Activated CD4-positive, alpha-beta T cell treated with anti-CD3 and anti-CD28 coated beads, Interleukin-2, amount 10 ng/mL, durations not matched to agents 24 days and 14 days (primary cell): ENCODE measurements at places on chromosomes 12 and 14. TPM values are rescaled to one million over a fixed set of nuclear protein-coding genes. Genes with fewer than 3 reads are reported as not detected.

The CCDC196 gene
- not detected in 2 replicates for total RNA-seq

The KLRK1 gene
- total RNA-seq: not detected in 2 replicates

The OVCH1 gene
- not detected in 2 replicates for total RNA-seq

The AACS gene
- 24.7 and 26.7 TPM in 2 replicates for total RNA-seq

The IGF1 gene
- 1.1 and 1.8 TPM in 2 replicates for total RNA-seq

The WIF1 gene
- total RNA-seq: not detected in 2 replicates

The DTX1 gene
- 0.09 and 0.21 TPM in 2 replicates for total RNA-seq

The COX8C gene
- not detected in 2 replicates for total RNA-seq

The TAS2R46 gene
- total RNA-seq: 1.3 and 2.2 TPM in 2 replicates

The SDR9C7 gene
- not detected in 2 replicates for total RNA-seq

The PROX2 gene
- not detected in 2 replicates for total RNA-seq

The TSHR gene
- not detected in 2 replicates for total RNA-seq

The TSPAN19 gene
- not detected in 2 replicates for total RNA-seq

The SMCO2 gene
- 1.1 and 1.4 TPM in 2 replicates for total RNA-seq

The TNS2 gene
- total RNA-seq: 1.8 and 2.3 TPM in 2 replicates

The MEG3 gene
- not detected in 2 replicates for total RNA-seq

The EXD2 gene
- 6.3 and 7.5 TPM in 2 replicates for total RNA-seq

The CLEC7A gene
- total RNA-seq: not detected in 2 replicates
